ENCODE measurements at places on chromosomes 7 and 10. TPM values are rescaled to one million over a fixed set of nuclear protein-coding genes. Genes with fewer than 3 reads are reported as not detected.
A peak's percentile ranks its signal among the peaks of the same experiment; 100 is the strongest.

The GJD4 gene
- not detected for total RNA-seq

The GDF2 gene
- not detected for total RNA-seq

The SYNPO2L gene
- total RNA-seq: 2.3 TPM

The DGKI gene
- total RNA-seq: 17.7 TPM

The DENND2A gene
- total RNA-seq: not detected

The PNLIPRP2 gene
- 0.53 TPM for total RNA-seq

The GLI3 gene
- not detected for total RNA-seq

The ELOVL3 gene
- not detected for total RNA-seq

The CHAT gene
- not detected for total RNA-seq

The PEX1 gene
- total RNA-seq: 10.3 TPM

The ANXA11 gene
- 100 TPM for total RNA-seq

The HGF gene
- 1.2 TPM for total RNA-seq

The OR2A5 gene
- total RNA-seq: not detected

The SPDYE2B gene
- not detected for total RNA-seq

The FAM25C gene
- total RNA-seq: not detected

The TFEC gene
- 4.2 TPM for total RNA-seq

DNA sequence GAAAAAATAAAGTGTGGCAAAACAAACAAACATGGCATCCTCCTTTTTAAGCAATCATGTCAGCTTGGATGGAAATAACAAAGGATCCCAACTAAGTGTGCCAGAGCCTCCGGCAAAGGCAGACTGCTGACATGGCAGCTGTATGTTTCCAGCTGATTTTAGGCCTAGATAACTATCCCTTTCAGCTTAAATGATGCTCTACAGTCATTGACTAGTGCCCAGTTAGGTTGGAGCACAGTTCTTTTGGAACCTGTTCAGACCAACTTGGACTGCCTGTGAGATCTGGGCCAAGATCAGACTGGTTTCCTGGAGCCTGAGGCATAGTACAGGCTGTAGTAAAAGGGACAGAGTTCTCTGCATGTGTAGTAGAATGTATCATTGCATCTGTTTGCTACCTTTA is 128.7 kb downstream of the DYNC1I1 start:
- no peak overlapping the region for H3K4me3 ChIP-seq
- no peak overlapping the region for H3K27ac ChIP-seq
- no peaks in the 10 kb centered on the region for H3K27me3 ChIP-seq
- DNase-seq: no peak
- no peaks in the 10 kb centered on the region for H3K36me3 ChIP-seq
- no peaks in the 10 kb centered on the region for H3K4me1 ChIP-seq

GRCh38 chr10:10207538-10207937 is 810.1 kb upstream of the CELF2 start:
- H3K4me1 ChIP-seq: no peaks in the 10 kb centered on the region
- H3K36me3 ChIP-seq: no peaks in the 10 kb centered on the region
- H3K27ac ChIP-seq: no peak overlapping the region
- H3K4me3 ChIP-seq: no peak overlapping the region
- no peak for DNase-seq

DNA sequence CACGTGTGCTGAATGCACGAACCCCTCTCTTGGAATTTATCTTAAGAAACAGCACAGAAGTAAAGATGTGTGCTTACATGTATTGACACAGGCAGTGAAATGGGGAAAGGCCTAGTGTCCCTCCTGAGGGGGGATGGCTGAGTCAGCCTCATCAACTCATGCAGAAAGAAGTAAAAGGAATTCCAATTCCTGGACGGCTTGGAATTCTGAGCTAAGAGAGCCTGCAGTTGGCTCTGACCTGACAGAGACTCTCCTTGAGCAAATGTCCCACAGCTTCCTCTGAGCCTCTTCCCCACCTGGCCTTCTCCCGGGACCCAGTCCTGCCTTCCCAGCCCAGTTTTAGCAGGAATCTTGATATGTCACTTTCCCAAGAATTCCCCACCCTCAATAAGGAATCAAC is 542.4 kb upstream of the ADARB2 start:
- H3K27ac ChIP-seq: no peak overlapping the region
- no peaks in the 10 kb centered on the region for H3K27me3 ChIP-seq
- no peaks in the 10 kb centered on the region for H3K36me3 ChIP-seq
- no peak overlapping the region for H3K4me3 ChIP-seq

DNA sequence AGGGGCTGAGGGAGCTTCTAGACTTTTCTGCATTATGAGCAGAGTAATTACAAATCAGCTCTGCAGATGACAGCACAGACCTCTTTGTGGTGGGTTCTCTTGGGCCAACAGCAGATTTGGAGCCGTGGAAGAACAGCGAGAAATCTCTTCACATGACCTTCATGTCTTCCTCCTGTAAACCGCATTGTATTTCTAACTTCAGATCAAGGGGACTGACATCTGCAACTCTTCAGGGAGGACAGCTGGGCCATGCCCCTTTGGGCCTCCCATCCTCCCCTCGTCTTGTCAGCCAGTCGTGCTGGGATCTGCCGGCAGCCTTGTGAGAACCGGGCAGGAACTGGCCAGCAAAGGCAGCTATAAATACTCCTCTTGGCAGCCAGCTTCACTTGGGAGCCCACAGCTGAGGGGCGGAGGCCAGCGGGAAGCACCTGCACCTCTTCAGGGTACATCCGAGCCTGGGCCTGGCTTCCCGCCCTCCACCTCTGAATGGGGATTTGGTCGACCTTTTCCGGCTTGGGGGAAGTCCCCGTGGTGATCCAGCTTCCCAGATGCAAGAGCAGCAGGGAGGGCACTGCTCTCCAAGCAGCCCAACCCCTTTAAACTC is 54.7 kb downstream of the STEAP1B start:
- no peak for DNase-seq
- H3K27me3 ChIP-seq: no peaks in the 10 kb centered on the region
- H3K4me1 ChIP-seq: peaks cover 42% of the 10 kb centered on the region
- no peak overlapping the region for H3K4me3 ChIP-seq
- peak overlapping the region; percentile 67 for H3K27ac ChIP-seq
- H3K36me3 ChIP-seq: no peaks in the 10 kb centered on the region

GRCh38 chr7:19558527-19558926 is 150.3 kb downstream of the POLR1F start:
- H3K4me1 ChIP-seq: no peaks in the 10 kb centered on the region
- H3K4me3 ChIP-seq: no peak overlapping the region
- no peaks in the 10 kb centered on the region for H3K27me3 ChIP-seq
- H3K36me3 ChIP-seq: no peaks in the 10 kb centered on the region
- H3K27ac ChIP-seq: no peak overlapping the region
- no peak for DNase-seq

DNA sequence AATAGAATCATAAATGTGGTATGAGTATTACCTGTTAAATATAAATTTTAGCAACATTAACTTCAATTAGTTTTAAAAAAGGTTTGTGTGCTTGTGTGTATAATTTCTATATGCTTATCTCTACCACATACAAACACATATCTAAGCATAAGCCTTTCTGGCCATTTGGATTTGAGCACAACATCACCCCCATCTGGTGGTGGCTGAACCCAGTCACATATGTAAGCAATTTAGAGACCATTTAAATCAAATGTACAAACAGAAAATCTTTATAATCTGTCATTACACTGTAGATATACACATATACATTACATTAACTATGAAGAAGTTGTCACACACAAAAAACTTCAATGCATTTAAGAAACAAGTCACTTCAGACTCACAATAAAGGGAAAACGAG is 31.7 kb downstream of the GPR22 start:
- DNase-seq: no peak
- no peak overlapping the region for H3K4me3 ChIP-seq
- H3K4me1 ChIP-seq: no peaks in the 10 kb centered on the region
- no peak overlapping the region for H3K27ac ChIP-seq
- no peaks in the 10 kb centered on the region for H3K27me3 ChIP-seq
- peaks cover 6% of the 10 kb centered on the region for H3K36me3 ChIP-seq

- H3K27ac ChIP-seq: no peak overlapping the region
- no peaks in the 10 kb centered on the region for H3K4me1 ChIP-seq
- no peaks in the 10 kb centered on the region for H3K36me3 ChIP-seq
These were observed 175.5 kb upstream of the SHH start for GRCh38 chr7:155987681-155988235.

GRCh38 chr7:46539892-46540483 is 618.9 kb upstream of the IGFBP3 start:
- H3K36me3 ChIP-seq: no peaks in the 10 kb centered on the region
- no peak overlapping the region for H3K4me3 ChIP-seq
- H3K4me1 ChIP-seq: no peaks in the 10 kb centered on the region
- H3K27me3 ChIP-seq: no peaks in the 10 kb centered on the region

Data from GM12878 (cell line).